Activated naive CD8-positive, alpha-beta T cell treated with anti-CD3 and anti-CD28 coated beads, Interleukin-2, amount 10 ng/mL, durations not matched to agents 7 days and 5 days (primary cell): ENCODE measurements at places on chromosomes 13 and 19. TPM values are rescaled to one million over a fixed set of nuclear protein-coding genes. Genes with fewer than 3 reads are reported as not detected.

ZNF180 gene
- 16.4 TPM for total RNA-seq

DNA sequence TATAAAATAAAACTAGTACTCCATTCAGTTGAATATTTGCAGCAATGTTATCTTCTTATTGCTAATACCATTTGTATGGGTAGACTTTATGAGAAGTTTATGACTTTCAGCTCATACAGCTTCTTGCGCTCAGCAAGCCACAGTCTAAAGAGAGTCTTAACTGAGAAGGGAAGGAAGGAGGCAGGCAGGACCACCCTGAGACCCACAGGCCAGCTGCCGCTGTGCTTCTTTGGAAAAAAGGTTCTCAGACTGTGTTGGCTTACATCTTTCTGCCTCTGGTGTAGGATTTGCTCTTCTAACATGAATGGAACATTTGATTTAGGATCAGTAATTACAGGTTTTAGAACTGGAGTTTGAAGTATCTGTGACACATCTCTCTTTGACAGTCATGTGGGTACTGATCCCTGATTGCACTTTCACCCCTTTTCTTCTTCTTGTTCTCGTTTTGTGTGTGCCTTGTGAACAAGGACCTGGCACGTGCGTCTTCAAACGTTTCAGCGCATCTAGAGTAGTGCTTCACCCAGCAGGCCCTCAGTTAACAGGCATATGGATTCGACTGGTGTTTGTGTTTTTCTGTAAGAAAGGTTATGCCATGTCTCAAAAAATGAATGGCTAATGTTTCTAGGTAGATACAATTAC, 7.1 kb upstream of the GPR18 start:
- no peak overlapping the region for H3K4me3 ChIP-seq
- peaks cover 4% of the 10 kb centered on the region for H3K36me3 ChIP-seq
- no peaks in the 10 kb centered on the region for H3K27me3 ChIP-seq
- no peak for DNase-seq
- peaks cover 43% of the 10 kb centered on the region for H3K4me1 ChIP-seq
- no peak overlapping the region for H3K27ac ChIP-seq

DNA sequence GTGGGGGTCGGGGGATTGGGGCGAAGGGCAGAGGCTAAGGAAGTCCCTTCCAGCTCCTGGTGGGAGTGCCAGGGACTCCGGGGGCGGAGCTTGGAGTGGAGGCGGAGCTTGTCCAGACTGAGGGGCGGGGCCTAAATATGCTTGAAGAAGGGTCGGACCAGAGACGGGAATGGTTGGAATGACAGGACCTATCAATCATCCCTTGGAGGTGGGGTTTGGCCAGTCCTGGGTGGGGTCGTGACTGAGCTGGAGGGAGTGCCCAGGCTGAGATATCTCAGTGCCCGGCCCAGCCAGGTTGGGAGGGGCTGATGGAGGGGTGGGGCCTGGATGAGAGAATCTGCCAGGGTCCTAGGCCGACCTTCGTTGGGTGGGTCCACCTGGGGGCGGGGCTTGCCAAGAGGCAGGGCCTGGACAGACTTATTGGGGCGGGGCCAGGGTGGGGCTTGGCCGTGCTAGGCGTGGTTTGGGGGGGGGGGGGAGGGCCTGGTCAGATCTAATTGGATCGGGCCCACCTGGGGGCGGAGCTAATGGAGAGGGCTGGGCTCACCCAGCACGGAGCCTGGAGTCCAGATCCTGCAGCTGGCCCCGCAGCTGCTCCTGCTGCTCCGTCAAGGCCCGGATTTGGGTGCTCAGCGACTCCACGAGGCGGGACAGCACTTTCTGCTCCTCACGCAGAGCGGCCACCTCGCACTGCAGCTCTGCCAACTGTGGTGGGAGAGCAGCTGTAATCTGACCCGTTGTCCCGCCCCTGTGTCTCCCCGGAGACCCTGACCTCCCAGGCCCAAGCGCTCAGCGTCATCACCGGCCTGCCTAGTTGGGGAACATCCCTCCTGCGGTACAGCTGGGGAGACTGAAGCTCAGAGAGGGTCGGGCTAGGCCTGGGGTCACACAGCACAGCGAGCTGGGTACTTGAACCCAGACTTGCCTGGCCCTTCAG, 2.6 kb upstream of the WIZ start:
- H3K36me3 ChIP-seq = peaks cover 35% of the 10 kb centered on the region
- no peaks in the 10 kb centered on the region for H3K27me3 ChIP-seq
- no peak overlapping the region for H3K27ac ChIP-seq
- no peak overlapping the region for H3K4me3 ChIP-seq

- DNase-seq = no peak
- no peak overlapping the region for H3K4me3 ChIP-seq
- peaks cover 6% of the 10 kb centered on the region for H3K4me1 ChIP-seq
- H3K27ac ChIP-seq = no peak overlapping the region
- peaks cover 3% of the 10 kb centered on the region for H3K36me3 ChIP-seq
Measured at GRCh38 chr19:10226376-10227025, 4.6 kb downstream of the S1PR2 start.

LRRC4B gene
- not detected for total RNA-seq

GRCh38 chr13:43127103-43127798, 103.9 kb downstream of the DNAJC15 start:
- peaks cover 3% of the 10 kb centered on the region for H3K27me3 ChIP-seq
- peaks cover 13% of the 10 kb centered on the region for H3K4me1 ChIP-seq
- DNase-seq = no peak
- H3K27ac ChIP-seq = peak overlapping the region; percentile 46

ZNF415 gene
- total RNA-seq = 1.5 TPM

DNA sequence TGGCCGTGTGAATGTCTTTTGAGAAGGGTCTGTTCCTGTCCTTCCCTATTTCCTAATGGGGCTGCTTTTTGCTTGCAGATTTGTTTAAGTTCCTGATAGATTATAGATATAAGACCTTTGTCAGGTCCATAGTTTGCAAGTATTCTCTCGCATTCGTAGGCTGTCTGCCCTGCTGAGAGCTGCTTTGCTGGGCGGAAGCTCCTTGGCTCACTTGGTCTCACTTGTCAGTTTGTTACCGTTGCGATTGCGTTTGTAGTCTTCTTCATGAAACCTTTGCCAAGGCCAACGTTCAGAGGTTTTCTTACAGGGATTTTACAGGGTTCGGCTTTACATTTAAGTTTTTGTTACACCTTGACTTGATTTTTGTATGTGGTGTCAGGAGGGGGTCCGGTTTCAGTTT, 44.0 kb upstream of the TFDP1 start:
- no peak overlapping the region for H3K4me3 ChIP-seq
- H3K27ac ChIP-seq = no peak overlapping the region
- peaks cover 2% of the 10 kb centered on the region for H3K4me1 ChIP-seq
- no peaks in the 10 kb centered on the region for H3K27me3 ChIP-seq

ZIC5 gene
- not detected for total RNA-seq

- no peak overlapping the region for H3K27ac ChIP-seq
- H3K27me3 ChIP-seq = peaks cover 3% of the 10 kb centered on the region
- no peaks in the 10 kb centered on the region for H3K36me3 ChIP-seq
- peaks cover 9% of the 10 kb centered on the region for H3K4me1 ChIP-seq
- DNase-seq = no peak
- H3K4me3 ChIP-seq = no peak overlapping the region
Measured at GRCh38 chr13:33369073-33369472, 83.5 kb upstream of the STARD13 start.

DNA sequence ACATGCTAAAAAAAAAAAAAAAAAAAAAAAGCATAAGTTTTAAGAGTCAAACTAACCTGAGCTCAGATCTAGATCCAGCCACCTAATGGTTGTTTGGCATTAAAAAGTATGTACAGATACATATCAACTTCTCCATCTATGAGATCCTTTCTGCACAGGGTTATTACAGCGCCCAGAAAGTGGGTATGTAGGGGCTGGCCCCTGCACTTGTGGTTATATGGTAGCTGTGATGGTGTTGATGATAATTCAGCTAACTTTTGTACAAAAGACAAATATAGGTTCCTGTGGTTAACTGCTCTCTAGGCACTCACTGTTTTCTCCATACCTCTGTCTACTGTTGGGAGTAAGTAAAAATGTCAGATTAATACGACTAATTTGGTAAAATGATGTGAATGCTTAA, 81.7 kb downstream of the TNFRSF19 start:
- no peak overlapping the region for H3K4me3 ChIP-seq
- peaks cover 5% of the 10 kb centered on the region for H3K4me1 ChIP-seq
- H3K27me3 ChIP-seq = peaks cover 45% of the 10 kb centered on the region
- H3K36me3 ChIP-seq = no peaks in the 10 kb centered on the region

CBARP gene
- total RNA-seq = 0.17 TPM

KASH5 gene
- not detected for total RNA-seq

IGFL2 gene
- not detected for total RNA-seq

GRCh38 chr19:54434112-54434872, 14.7 kb upstream of the LENG8 start:
- H3K4me3 ChIP-seq = no peak overlapping the region
- H3K36me3 ChIP-seq = peaks cover 6% of the 10 kb centered on the region
- DNase-seq = no peak
- H3K27ac ChIP-seq = peak overlapping the region; percentile 86
- H3K4me1 ChIP-seq = peaks cover 18% of the 10 kb centered on the region

RNF225 gene
- 0.94 TPM for total RNA-seq

- no peak overlapping the region for H3K27ac ChIP-seq
- H3K27me3 ChIP-seq = peaks cover 5% of the 10 kb centered on the region
- H3K36me3 ChIP-seq = no peaks in the 10 kb centered on the region
- no peak for DNase-seq
- no peaks in the 10 kb centered on the region for H3K4me1 ChIP-seq
- H3K4me3 ChIP-seq = no peak overlapping the region
Measured at GRCh38 chr13:108963846-108964600, 334.6 kb downstream of the MYO16 start.

TECR gene
- 161 TPM for total RNA-seq
